ENCODE measurements at places on chromosomes 4 and X.

GRCh38 chrX:53695946-53696549, 9.5 kb upstream of the HUWE1 start:
- DNase-seq, result peak; percentile 18

DNA sequence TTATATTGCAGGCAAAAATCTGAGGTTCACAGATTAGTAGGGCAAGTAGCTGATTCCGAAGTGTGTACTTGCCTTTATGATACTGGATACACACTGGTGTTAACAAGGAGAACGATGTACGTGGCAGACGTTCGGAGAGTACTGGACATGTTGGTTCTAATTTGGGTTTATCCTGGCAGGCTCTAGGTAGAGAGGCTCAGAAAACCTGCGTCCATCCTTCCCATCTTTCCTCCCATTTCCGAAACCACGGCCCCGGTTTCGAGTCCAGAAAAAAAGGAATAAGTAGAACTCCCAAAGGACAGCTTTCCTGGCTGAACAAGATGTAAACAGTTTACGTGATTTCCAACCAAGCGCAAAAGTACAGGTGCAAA, 351 bp upstream of the SLC30A9 start:
- DNase-seq, result no peak

DNA sequence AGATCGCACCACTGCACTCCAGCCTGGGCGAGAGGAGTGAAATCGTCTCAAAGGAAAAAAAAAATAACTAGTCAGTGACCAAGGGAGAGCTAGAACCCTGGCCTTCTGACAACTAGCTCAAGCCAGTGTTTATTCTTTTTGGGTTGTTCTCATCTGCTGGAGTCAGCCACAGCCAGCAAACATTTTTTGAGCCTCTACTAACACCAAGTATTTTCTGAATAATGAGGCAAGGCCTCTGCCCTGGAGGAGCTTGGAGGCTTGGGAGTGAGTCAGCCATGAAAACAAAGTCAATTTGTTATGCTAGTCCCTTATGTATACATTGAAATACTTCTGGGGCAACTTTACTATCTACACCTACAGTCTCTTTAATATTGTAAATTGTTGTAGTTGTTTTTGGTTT, 46.5 kb downstream of the TMA16 start:
- DNase-seq, result no peak

- no peak for DNase-seq
These were observed 11.3 kb downstream of the RASSF6 start for GRCh38 chr4:73608689-73609594.

DNA sequence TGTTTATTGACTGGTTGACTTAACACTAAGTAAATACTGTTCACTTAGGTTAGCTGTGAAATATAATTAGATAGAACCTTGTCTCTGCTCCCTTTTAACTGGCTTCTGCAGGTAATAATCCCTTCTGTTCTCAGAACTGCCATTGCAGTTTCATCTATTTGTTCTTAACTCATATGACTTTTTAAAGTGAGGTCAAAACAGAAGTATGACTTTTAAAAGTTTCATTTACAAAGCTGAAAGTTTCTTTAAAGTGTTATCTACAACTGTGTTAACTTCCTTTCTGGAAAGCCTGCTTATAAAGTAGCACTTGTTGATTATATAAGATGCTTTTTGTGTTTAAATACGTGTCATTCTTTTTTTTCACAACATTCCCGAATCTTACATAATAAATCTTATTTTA, 127.4 kb downstream of the TET2 start:
- no peak for DNase-seq

- peak; percentile 6 for DNase-seq
These were observed 16.6 kb downstream of the GPKOW start for GRCh38 chrX:49106930-49107329.

- DNase-seq, result no peak
These were observed 29.7 kb upstream of the MORC4 start for GRCh38 chrX:107029752-107030151.

Measured in hypothalamus (tissue), 51 donors.